Activated T-cell treated with anti-CD3 and anti-CD28 coated beads, Interleukin-2, amount 50 U/mL, for 24 hours (primary cell): ENCODE measurements at places on chromosomes 12 and 14.

DNA sequence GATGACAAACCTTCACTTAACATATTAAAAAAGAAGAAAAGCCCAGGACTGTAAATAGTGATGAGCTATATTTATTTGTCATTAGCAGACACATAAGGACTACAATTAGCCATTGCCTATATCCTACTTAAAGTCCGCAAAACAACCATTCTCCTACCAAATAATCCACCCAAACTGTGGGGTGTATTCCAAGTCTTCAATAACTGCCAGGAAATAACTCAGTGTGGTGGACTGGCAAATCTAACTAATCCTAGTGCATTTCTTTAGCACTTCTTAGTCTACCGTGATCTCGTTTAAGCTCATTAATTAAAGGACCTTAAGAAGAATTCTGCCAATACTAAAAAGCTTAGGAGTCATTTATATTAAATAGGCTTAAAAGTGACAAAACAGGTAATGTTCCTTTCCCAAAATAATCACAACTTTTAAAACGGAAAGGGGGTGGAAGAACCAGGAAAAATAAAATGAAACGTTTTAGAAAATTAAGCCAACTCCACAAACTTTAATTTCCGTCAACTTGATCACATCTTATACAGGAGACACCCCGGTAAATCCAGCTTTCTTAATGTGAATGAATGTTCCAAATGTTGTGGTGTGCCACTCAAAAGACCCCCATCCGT is 1.8 kb downstream of the NOVA1 start:
- H3K27me3 ChIP-seq = peaks cover 39% of the 10 kb centered on the region
- DNase-seq = no peak
- no peak overlapping the region for H3K4me3 ChIP-seq

DNA sequence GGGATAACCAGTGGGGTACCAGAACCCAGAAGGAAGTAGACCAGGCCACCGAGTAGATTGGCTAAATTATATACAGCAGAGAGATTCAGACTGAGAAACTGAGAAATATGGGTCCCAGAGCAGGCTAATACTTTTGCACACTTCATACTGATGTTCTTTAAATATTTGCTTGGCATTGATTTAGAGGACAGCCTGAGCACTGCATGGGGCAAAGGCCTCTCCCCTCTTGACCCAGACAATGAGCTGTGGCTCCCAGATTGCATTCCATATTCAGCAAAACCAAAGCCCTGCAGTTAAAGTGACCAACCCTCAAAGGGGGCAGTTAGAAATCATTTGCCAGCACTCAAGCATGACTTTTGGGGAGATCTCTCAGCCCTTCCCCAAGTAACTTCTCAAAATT is 279.2 kb downstream of the SUDS3 start:
- peaks cover 3% of the 10 kb centered on the region for H3K27me3 ChIP-seq
- H3K4me1 ChIP-seq = no peaks in the 10 kb centered on the region
- no peaks in the 10 kb centered on the region for H3K36me3 ChIP-seq
- H3K4me3 ChIP-seq = no peak overlapping the region
- DNase-seq = no peak

DNA sequence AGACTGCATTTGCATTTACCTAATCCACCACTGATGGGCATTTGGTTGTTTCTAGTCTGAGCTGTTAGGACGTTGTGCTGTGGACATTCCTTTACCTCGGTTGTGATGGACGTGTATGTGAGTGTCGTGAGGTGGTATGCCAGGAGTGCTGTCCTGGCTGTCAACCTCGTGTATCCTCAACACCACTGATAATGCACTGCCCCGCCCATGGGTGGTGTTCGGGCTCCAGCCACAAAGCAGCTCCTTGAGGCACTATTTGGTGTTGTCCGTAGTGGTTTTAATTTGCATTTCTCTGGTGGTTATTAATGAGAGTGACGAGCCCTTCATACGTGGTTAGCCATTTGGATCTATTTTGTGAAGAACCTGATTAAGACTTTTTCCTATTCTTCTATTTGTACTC is 87.6 kb downstream of the PPP2R5C start:
- H3K27ac ChIP-seq = peak overlapping the region; percentile 75
- no peaks in the 10 kb centered on the region for H3K27me3 ChIP-seq
- peaks cover 90% of the 10 kb centered on the region for H3K4me1 ChIP-seq
- peaks cover 61% of the 10 kb centered on the region for H3K36me3 ChIP-seq
- no peak for DNase-seq

DNA sequence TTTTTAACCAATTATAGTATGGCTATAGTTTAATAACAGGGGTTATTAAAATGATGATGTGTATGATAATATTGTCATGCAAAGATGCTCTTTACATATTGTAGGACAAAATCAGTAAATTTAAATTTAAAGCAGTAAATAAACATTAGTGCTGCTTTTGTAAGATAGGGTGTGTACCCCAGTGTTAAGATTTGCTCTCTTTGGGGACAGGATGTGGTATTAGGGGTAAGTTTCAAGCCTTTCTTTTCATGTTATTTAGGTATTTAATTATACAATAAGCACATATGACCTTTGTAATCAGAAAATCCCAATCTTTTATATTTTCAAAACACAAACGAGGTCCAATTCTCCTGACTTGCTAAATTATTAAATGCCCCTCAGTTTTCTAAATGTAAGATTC is 39.7 kb upstream of the RPH3A start:
- H3K27ac ChIP-seq = no peak overlapping the region
- DNase-seq = no peak
- H3K4me1 ChIP-seq = peaks cover 13% of the 10 kb centered on the region
- no peak overlapping the region for H3K4me3 ChIP-seq
- no peaks in the 10 kb centered on the region for H3K36me3 ChIP-seq

DNA sequence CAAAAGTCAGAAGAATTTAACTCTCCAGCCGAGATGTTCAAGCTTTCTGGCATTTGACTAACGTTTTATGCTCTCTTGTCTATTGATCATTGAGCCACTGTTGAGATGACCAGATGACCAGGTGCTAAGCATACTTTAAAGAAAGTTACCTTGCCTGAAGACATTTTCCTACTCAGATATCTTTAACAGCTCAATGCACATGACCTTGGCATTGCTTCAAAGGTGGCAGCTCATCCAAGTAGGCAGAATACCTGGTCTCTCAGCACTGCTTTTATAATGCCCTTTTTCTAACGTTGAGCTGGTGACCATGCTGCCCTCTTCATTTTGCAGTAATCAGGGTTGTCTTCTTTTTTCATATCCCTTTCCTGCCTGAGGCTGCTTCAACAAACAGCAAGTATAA is 358.1 kb downstream of the RAD51B start:
- no peak for DNase-seq
- H3K36me3 ChIP-seq = no peaks in the 10 kb centered on the region
- peaks cover 25% of the 10 kb centered on the region for H3K4me1 ChIP-seq
- H3K27me3 ChIP-seq = no peaks in the 10 kb centered on the region

DNA sequence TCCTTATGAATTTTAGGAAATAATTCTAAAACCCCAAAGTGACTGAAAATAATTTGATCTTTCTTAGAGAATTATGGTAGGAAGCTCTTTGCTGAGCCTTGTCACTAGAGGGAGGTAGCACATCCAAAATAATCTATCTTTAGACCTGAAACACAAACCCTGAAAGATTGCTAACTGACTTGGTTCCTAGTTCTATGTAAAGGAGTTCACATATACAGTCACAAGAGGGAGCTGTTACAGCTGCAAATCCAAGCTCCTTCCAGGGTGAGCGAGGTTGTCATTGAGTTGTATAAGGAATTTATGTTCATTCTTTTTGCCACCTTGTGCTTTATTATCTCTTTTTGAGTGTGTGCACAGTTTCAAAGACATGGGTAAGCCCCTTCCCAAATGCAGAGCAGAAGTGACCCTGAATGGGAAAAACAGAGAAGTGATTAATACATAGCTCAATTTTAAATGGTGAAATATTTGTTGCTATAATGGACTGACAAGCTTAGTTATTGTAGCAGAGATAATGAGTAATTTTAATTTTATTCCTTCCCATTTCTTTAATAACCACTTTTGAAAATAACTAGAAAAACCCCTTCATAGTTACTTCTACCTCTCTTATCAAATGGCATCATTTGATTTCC is 387.9 kb downstream of the DAD1 start:
- H3K27me3 ChIP-seq = no peaks in the 10 kb centered on the region
- peaks cover 3% of the 10 kb centered on the region for H3K36me3 ChIP-seq
- no peak overlapping the region for H3K4me3 ChIP-seq
- no peak for DNase-seq
- peak overlapping the region; percentile 61 for H3K27ac ChIP-seq
- peaks cover 15% of the 10 kb centered on the region for H3K4me1 ChIP-seq

- peaks cover 61% of the 10 kb centered on the region for H3K4me1 ChIP-seq
- no peaks in the 10 kb centered on the region for H3K27me3 ChIP-seq
- H3K4me3 ChIP-seq = no peak overlapping the region
- no peak for DNase-seq
Observed at GRCh38 chr12:118334241-118334640, 38.5 kb downstream of the TAOK3 start.

DNA sequence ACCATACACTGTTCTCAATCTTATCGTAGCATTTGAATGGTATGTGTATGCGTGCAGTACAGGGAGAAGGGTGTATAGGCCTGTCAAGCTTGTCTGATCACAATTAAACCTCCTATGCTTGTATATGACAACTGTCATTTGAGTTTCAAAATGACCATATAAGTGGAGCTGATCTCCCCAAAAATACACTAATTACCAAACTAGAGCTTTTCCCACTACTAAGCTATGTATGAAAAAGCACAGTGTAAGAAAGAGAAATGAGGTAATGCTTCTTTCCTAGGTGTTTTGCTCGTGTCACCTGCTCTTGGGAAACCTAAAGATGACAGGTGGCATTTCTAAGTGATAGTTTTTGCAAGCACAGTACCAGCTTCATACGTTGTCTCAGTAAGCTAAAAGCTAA is 1.1 kb upstream of the STK38L start:
- DNase-seq = no peak
- H3K27me3 ChIP-seq = no peaks in the 10 kb centered on the region
- H3K4me3 ChIP-seq = peak overlapping the region; percentile 93

- peak; percentile 71 for DNase-seq
- H3K27me3 ChIP-seq = peaks cover 14% of the 10 kb centered on the region
- no peaks in the 10 kb centered on the region for H3K36me3 ChIP-seq
- no peak overlapping the region for H3K4me3 ChIP-seq
Observed at GRCh38 chr12:54596526-54596946, 8.1 kb upstream of the PPP1R1A start.

DNA sequence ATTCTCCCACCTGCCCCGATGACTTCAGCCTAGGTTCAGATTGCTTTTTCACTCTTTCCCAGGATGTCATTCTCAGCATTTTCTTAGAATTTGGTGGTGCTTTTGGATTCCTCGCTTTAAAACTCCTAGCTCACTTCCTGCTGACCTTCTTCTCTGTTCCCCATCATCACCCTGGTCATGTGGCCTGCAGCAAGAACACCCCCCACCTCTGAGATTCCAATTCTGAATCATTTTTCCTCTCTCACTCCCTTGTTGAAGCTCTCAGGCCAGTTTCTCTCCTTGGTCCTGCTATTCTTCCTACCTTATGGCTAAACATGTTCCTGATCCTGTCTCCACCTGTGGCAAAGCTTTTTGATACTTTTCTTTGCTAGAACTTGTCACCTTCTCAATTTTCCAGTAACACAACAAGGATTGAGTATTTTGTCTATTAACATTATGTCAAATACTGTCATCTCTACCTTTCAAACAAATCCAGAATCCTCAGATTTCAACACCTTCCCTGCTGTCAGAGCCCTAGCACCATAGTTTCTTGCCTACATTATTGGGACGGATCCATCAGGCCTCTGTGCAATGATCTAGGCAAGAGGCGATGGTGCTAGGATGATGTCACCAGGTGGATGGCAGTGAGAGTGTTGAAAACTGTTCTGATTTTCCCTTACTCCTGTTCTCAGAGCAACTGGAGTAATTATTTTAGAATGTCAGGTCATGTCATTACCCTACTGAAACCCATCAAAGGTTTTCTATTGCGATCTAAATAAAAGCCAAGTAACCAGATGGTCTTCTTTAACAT is 233.7 kb downstream of the MON2 start:
- no peak for DNase-seq
- H3K27me3 ChIP-seq = peaks cover 7% of the 10 kb centered on the region
- H3K36me3 ChIP-seq = no peaks in the 10 kb centered on the region
- peaks cover 1% of the 10 kb centered on the region for H3K4me1 ChIP-seq
- no peak overlapping the region for H3K27ac ChIP-seq
- H3K4me3 ChIP-seq = no peak overlapping the region

DNA sequence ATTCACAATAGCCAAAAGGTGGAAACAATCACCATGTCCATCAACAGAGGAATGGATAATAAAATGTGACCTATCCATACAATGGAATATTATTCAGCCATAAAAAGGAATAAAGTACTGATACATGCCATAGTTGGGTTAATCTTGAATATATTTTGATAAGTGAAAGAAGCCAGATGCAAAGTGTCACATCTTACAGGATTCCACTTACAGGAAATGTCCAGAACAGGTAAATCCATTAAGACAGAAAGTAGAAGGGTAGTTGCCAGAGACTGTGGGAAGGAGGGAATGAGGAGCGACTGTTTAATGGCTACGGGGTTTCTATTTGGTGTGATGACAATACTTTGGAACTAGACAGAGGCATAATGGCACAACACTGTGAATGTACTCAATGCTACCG is 171.6 kb downstream of the KSR2 start:
- H3K4me1 ChIP-seq = no peaks in the 10 kb centered on the region
- no peaks in the 10 kb centered on the region for H3K27me3 ChIP-seq
- no peaks in the 10 kb centered on the region for H3K36me3 ChIP-seq
- H3K27ac ChIP-seq = no peak overlapping the region
- no peak for DNase-seq
- no peak overlapping the region for H3K4me3 ChIP-seq

- no peak for DNase-seq
- no peak overlapping the region for H3K27ac ChIP-seq
- H3K27me3 ChIP-seq = no peaks in the 10 kb centered on the region
- H3K4me3 ChIP-seq = no peak overlapping the region
- H3K4me1 ChIP-seq = no peaks in the 10 kb centered on the region
Observed at GRCh38 chr12:106442575-106442974, 85.0 kb downstream of the POLR3B start.

DNA sequence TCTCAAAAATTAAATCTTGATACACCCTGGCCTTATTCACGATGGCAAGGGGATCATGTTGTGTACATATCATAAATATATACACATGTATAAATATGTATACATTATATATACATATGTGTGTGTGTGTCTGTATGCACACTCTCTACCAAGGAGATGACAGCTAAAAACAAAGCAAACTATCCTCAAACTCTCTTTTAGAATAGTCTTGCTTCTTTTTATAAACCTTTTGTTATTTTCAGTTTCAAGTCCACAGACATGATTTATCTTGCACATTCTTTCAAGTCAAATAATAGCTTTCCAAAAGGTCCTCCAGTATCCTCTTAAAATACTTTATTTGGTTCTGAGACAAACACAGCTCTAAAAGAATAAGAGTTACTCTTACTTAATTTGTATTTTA is 8.4 kb downstream of the ANO6 start:
- H3K27ac ChIP-seq = no peak overlapping the region
- DNase-seq = no peak
- H3K36me3 ChIP-seq = peaks cover 15% of the 10 kb centered on the region
- H3K4me3 ChIP-seq = no peak overlapping the region
- H3K4me1 ChIP-seq = peaks cover 52% of the 10 kb centered on the region
